Esophagus muscularis mucosa (tissue), 4 donors: ENCODE measurements at places on chromosomes 4 and X.

- no peak for DNase-seq
Measured at GRCh38 chr4:164606478-164606877, 147.5 kb upstream of the SMIM31 start.

DNA sequence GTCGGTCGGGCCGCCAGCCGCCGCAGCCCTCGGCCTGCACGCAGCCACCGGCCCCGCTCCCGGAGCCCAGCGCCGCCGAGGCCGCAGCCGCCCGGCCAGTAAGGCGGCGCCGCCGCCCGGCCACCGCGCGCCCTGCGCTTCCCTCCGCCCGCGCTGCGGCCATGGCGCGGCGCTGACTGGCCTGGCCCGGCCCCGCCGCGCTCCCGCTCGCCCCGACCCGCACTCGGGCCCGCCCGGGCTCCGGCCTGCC is 213 bp downstream of the NFKB1 start:
- DNase-seq, result no peak

DNA sequence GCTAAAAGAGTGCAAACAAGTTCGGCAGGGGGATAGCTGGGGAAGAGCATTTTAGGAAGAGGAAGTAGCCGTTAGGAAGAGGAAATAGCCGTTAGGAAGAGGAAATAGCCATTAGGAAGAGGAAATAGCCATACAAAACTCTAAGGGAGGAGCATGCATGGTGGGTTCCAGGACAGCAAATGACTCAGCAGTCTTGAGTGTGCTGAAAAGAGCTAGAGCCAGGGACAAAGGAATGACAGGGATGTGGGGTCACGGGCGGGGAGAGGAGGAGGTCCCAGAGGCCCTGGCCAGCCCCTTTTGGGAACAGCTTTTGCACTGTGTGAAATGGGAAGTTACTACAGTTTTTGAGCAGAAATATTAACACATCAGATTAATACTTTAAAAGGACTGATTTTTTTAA is 882.6 kb downstream of the TRIML1 start:
- DNase-seq, result no peak

- DNase-seq, result no peak
Measured at GRCh38 chrX:97806238-97806637, 922.5 kb downstream of the RPA4 start.

GRCh38 chr4:85807247-85807950 is 332.4 kb downstream of the ARHGAP24 start:
- no peak for DNase-seq

DNA sequence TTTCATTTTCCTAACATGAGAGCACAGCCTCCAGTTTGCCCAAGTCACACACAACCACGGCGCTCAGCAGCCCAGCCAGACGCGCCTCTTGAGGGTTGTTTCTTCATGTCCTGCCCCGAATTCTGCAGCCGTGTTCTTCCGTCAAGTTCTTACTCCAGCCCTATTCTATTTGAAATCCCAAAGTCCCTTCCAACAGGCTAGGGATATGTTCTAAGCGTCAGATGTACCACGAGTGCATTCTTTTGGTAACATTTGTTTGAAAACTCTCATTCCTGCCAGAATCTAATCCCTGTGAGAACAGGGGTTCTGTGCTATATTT is 23.1 kb downstream of the ACSL1 start:
- no peak for DNase-seq

DNA sequence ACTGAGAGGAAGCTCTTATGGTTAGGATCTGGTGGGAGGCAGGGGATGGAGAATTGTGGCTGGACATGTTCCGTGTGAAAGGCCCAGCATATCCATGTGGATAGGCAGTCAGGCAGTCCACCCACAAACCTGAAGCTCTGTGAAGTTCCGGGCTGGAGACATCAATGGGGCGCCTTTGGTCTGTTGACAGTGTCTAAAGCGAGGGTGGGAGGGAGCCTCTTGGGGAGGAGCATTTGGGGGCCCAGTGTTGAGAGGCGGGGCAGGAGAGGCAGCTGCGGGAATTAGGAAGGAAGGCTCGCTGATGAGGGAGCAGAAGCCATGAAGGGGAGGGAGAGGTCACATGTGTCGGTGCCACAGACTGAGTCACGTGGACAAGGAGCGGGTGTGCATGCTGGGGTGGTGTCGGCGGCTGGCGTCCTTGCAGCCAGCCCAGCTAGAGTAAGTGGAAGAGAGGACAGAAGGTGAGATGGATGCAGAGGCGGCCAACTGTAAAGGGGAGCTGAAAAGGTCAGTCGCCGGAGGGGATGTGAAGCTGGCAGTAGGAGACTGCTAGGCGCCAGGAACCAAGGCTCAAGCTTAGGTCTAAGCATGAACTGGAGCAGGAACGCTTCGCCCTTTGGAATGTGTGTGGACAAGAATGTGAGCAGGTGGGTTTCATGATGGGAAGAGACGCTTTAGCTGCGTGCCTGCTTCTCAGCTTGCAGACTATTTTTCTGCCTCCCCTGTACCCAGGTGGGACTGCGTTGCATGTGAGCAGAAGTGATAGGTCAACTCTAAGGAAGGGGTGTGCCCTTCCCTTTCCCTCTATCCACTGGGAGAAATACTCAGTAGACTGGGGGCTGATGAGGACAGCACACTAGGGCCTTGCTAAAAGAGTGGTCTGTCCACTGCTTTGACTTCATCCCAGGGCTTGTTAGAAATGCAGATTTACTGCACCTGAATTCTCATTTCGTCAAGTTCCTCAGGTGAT is 44.0 kb upstream of the TLR2 start:
- DNase-seq, result no peak

GRCh38 chr4:99276417-99276816 is 14.4 kb downstream of the ADH1A start:
- no peak for DNase-seq

DNA sequence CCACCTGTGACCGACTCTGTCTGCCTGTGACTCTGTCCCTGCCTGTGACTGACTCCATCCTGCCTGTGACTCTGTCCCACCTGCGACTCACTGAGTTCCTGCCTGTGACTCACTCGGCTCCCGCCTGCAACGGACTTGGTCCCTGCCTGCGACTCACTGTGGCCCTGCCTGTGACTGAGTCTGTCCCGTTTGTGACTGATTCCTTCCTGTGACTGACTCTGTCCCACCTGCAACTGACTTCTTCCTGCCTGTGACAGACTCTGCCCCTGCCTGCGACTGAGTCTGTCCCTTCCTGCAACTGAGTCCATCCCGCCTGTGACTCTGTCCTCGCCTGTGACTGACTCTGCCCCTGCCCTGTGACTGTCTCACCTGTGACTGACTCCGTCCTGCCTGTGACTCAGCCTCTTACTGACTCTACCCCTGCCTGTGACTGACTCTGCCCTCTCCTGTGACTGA is 9.6 kb upstream of the UVSSA start:
- no peak for DNase-seq

- DNase-seq, result no peak
Measured at GRCh38 chrX:88672261-88672660, 74.8 kb upstream of the CPXCR1 start.

DNA sequence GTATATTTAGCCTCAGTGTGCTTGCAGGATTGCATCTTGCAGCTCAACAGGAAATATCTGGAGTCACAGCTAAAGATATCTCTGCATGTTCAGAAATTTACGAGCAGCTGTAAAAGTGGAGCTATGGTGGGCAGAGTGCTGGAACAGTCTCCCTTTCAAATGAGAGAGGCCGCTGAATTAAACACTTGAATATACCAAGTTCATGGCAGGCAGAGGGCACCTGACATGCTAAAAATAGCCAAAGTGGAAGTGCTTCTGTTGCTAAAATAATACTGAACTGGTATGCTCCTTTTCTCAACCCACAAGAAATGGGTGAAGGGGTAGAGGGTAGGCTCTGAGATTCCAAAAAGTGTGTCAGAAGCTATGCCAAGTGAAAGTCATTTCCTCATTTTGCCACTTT is 98.1 kb downstream of the MGST2 start:
- DNase-seq, result no peak

DNA sequence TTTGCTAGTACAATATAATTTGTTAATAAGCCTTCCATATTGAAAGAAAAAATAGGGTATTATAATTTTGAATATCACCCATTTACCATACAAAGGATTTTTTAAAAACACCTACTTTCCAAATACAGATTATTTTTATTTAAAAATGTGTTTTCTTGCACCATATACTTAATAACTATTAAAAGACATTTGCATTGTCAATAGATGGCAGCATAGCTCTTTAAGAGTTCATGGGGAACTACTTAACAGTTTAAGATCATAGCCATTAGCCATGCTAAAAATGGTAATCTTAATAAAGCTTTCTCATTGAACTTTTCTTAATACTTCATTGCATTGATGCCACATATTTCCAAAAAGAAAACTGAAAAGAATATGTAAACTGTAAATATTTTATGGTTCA is 1995.9 kb downstream of the C4orf33 start:
- no peak for DNase-seq

DNA sequence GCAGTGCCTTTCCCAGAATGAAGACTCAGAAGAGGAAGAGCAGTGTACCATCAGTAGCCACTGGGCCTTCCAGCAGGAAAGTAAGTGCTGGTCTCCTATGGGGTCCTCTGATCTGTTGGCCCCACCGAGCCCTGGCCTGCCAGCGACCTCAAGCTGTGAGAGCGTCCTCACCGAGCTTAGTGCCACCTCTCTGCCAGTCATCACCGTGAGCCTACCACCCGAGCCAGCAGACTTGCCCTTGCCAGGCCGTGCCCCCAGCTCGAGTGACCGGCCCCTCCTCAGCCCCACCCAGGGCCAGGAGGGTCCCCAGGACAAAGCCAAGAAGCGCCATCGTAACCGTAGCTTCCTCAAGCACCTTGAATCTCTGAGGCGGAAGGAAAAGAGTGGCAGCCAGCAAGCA is 69.7 kb downstream of the STARD8 start:
- DNase-seq, result no peak

GRCh38 chr4:87677731-87678130 is 27.7 kb downstream of the DMP1 start:
- DNase-seq, result no peak

GRCh38 chr4:127856196-127856812 is 24.4 kb upstream of the PLK4 start:
- no peak for DNase-seq

DNA sequence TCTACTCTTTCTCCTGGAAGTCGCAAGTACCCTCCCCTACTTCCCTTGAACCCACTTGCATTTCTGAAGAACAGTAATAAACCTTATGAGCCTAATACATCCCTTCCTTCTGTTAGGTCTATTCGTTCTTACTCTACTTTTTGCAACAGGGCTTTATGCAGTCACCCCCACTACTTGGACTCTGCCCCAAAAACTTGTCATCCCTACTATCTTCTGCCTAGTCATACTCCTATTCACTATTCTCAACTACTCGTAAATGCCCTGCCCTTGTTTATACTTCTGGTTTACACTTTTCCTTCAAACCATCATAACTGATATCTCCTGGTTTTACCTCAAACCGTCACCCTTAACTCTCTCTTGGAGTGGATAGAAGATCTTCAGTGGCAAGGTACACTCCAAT is 55.2 kb upstream of the SLIT2 start:
- DNase-seq, result no peak

DNA sequence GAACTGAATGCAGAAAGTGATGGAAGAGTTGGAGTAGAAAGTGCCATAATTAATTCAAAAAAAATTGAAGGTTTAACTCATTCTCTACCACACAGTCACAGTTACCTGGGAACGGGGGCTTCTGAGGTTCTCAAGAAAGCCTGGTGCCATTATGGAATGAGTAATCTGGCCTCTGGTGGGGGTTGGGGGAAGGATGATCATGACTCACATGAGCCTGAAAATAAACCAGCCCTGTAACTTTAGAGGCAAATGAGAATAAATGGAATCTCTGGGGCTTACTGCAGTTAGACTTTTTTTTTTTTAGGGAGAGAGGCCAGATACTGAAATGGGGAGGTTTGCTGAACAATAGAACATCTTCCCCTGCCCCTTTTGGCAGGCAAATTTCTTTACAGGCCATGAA is 55.3 kb downstream of the SOD3 start:
- no peak for DNase-seq

GRCh38 chrX:110004215-110004614 is 1.3 kb downstream of the TMEM164 start:
- DNase-seq, result no peak

DNA sequence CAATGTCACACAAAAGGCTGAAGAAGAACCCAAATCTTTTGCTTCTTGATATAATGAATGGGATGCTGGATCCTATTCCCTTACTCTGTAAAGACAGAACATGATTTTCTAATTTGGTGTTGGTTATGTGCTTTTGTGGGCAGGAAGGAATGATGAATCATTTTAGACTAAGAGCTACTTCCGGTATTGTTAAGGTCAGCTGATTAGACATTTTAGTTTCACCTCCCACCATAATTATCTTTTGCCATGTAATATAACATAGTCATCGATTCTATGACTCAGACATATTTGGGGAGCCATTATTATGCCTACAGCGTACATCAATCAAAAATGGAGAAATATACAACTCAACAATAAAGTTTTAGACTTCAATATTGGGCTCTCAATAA is 265.3 kb downstream of the ZNF674 start:
- no peak for DNase-seq

DNA sequence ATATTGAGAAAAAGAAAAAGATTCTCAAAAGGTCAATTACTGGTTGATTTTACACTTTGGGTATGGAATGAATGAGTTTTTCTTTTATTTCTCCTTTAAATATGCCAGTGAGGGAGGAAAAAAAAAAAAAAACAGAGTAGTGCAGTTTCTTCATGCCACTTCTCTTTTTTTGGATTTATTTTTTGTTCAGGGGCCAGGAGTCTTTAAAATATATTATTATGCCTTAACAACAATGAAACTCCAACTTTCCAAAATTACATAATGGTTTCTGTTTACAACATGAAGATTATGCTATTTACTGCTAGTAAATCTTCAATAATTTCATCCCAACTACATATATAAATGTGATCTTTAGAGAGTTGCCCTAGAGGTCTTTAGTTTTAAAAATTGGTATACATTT is 31.9 kb downstream of the DTHD1 start:
- no peak for DNase-seq

- no peak for DNase-seq
Measured at GRCh38 chr4:81600520-81601357, 129.0 kb upstream of the RASGEF1B start.

GRCh38 chr4:120903419-120903818 is 19.1 kb downstream of the PRDM5 start:
- DNase-seq, result no peak

GRCh38 chrX:118164138-118164537 is 47.5 kb upstream of the KLHL13 start:
- no peak for DNase-seq

GRCh38 chrX:101693476-101693875 is 33.8 kb upstream of the ARMCX2 start:
- DNase-seq, result no peak

DNA sequence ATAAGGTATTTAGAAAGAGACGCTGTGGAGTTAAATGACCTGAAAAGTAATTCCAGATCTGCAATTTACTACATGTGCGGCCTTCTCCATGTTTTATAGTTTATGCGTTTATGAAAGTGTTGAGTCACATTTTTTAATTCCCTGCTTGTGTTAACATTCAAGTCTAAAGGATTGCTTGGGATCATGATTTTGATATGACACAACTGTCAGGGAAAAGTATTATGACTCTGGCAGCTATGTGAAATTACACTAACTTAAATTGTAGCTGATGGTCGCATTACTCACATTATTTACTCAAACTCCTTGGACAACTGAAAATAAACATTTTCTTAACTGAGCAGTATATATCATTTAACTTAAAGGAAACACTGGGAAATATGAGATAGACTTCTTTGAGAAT is 14.3 kb upstream of the GABRB1 start:
- no peak for DNase-seq
